Stimulated activated CD4-positive, alpha-beta T cell treated with anti-CD3 and anti-CD28 coated beads, Interleukin-1b, Interleukin-23, amount 100 ng/mL, for 1 hour (primary cell): ENCODE measurements at places on chromosomes 4 and X.

DNA sequence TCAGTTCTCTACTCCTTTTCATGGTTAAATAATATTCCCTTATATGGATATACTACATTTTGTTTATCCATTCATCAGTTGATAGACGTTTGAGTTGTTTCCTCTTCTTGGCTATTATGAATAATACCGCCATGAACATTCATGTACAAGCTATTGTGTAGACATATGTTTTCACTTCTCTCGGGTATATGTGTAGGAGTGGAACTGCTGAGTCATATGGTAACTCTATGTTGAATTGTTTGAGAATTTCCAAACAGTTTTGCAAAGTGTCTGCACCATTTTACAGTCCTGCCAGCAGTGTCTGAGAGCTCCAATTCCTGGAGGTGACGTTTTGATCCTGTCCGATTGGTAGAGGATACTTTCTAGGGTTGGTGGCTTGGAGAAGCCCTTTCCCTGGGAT, 23.6 kb downstream of the PLAC1 start:
- DNase-seq, result no peak

DNA sequence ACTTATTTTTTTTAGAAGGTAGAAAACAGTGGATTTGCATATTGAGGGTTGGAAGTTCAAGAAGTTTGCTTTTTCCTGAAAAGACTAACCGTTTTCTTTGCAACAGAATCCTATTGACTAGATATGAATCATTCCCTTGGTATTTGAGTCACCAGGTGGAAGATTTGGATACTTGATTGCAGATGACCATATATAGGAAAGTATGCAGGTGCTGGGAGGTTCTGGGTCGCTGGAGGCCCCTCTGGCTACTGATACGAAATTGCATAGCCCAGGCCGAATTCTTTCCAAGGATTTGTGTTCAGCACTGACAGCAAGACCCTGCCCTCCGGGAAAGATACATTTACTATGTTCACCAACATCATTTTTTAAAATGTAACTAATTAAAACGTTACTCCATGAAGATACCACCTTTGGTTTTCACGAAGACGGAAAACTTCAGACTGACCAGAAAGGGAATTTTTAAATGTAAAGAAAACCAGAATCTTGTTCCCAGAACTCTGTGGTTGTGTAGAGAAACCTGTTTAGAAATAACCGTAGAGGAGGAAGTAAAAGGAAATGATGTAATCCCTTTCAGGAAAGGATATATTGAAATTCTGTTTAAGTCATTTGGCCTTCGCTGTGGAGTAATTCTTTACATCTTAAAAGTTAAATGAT, 946 bp downstream of the ANXA3 start:
- no peak for DNase-seq

- DNase-seq, result no peak
Observed at GRCh38 chr4:80014531-80014930, 58.5 kb downstream of the ANTXR2 start.

- no peak for DNase-seq
Observed at GRCh38 chr4:146346276-146346675, 131.9 kb downstream of the REELD1 start.

DNA sequence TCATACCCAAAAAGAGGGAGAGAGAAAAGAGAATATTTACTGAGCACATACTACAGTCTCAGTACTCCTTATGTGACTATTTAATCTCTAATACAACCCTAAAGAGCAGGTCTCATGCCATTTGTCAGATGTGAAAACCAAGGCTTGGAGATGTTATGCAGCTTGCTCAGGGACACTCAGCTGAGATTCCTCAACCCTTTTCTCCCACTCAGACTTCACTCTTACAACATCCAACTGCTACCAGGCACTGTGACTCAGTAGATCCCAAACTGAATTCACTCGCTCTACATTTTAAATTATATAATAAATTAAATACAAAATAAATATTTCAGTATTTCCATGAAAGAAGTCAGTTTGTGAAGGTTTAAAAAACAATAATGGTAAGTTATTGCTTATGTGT, 53.7 kb downstream of the TSPAN5 start:
- no peak for DNase-seq

DNA sequence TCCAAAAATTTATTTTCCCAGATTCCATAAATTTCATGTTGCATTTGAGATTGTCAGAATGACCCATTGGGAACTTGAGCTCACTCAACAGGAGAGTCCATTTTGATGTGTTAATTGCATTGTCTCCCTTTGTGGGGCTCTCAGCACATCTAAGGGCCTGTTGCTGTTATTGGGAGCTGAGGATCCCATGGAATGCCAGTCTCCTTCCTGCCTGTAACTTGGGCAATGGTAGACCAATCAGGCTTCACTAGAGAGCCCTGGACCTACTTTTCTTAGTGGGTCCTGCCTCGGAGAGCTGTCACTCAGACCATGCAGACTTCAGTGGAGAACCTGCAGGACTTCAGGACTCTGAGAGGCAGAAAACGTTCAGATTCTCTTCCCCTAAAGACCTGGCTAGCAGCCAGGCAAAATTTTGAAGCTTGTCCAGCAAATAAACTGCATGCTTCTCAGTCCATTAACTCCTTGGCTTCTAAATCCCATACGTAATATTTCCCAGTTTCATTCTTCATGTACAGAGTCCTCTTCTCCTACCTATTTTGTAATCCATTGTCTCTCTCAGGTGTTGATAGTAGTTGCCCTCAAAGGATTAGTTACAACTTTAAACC, 25.1 kb downstream of the OCRL start:
- DNase-seq, result no peak

DNA sequence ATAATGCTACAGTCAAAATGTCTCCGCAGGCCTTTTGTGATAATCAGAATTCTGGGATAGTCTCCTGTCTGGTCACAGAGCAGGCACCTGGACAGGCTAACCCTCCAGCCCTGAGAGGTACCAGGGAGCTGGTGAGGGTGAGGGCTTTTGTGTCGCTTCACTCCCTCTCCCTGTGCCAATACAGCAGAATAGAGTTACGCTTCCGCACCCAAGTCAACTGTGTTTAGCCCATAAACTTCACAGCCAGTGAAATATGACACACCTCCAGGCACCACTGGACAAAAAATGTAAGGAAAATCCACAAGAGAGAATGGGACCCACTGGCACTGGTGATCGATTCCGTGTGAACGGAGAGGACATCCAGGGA, 1.3 kb downstream of the GAK start:
- DNase-seq, result no peak

DNA sequence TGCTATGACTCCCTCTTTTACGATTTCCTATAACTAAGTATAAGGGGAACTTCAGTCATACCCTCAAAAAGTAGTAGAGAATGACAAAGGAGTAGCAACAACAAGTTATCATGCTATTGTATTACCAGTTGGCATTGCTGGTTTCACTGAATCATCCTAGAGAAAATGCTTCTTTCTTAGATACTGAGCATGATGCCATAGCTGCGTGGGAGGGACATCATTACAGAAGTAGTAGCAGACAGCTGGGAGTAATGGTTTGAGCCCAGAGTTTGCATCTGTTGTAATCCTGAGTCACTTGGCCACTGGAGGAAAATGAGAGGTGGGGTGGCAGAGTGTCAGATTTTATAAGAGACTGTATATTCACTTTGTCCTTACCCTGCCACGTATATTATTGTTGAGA, 38.6 kb downstream of the MTMR1 start:
- DNase-seq, result no peak

GRCh38 chr4:41957634-41958033, 22.4 kb downstream of the TMEM33 start:
- DNase-seq, result no peak

GRCh38 chrX:9352243-9352642, 112.6 kb upstream of the TBL1X start:
- no peak for DNase-seq

DNA sequence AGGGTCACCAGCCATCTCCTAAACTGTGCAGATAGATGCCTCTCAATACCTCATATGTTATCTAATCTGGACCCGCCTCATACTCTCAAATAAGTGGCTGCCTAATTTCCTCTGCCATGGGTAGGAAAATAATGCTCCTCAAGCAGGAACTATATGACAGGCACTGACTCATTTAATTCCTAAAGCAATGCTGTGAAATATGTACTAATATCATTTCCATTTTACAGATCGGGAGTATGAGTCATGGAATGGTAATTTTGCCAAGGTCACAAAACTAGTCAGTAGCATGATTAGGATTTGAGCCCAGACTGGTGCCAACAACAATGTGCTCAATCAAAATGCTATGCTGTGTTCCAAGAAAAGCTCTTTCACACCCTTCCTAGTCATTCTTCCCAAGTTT, 3.0 kb upstream of the NXT2 start:
- DNase-seq, result no peak

DNA sequence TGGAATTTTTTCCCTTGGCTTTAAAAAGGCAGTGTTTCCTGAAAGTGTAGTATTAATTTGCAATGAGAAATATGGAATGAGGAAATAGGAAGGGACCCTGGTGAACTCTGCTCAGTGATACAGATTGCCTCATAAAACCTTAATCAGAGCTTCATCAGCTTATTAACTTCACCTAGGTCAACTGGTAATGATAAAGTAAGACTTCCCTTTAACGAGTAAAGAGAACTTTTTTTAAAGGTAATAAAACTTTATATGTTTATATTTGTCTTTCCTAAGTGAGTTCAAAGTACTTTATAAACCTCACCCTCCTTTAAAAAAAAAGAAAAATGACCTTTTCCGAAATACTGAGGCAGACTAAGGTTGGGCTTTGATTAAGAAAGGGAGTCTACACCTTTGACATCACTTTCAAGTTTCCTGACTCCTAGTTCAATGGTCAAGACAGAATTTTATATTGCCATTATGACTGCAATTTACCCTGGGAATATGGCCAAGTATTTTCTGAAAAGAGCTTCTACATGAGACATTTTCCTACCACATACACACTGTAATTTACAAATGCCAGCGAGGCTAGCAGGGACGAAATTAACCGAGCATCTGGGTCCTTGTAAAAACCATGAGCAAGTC, 706.3 kb upstream of the TENM3 start:
- DNase-seq, result no peak

DNA sequence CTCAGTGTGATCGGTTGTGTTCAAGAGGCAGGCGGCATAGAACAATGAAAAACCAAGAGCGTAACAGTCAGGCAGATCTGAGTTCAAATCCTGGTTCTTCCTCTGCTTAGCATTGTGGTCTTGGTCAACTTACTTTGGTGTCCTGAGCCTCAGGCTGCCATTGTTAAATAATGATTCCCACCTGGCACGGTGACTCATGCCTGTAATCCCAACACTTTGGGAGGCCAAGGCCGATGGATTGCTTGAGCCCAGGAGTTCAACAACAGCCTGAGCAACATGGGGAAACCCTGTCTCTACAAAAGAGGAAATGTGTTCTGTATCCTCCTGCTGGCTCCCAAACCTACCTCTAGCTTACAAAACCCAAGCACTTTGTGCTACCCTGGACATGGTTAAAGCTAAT, 129.0 kb upstream of the STX18 start:
- DNase-seq, result no peak

- no peak for DNase-seq
Observed at GRCh38 chr4:82998898-82999297, 11.7 kb downstream of the LIN54 start.

DNA sequence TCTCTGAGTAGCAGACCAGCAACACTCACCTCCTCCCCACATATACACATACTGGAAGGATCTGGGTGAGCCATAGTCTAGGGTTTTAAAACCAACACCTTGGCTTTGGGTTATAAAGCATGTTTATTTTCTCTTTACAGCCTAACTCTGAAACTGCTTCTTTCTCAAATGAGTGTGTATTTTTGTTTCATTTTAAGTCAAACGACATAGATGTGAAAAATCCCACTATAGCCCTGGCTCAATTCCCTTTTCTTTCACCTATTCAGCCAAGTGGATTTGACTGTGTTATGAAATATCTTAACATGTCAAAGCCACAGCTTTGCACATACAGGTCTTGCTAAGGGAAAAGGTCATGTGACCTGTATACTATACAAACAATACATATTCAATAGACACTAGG, 13.8 kb downstream of the NEXMIF start:
- DNase-seq, result no peak

GRCh38 chr4:24260923-24261564, 323.3 kb downstream of the DHX15 start:
- no peak for DNase-seq

DNA sequence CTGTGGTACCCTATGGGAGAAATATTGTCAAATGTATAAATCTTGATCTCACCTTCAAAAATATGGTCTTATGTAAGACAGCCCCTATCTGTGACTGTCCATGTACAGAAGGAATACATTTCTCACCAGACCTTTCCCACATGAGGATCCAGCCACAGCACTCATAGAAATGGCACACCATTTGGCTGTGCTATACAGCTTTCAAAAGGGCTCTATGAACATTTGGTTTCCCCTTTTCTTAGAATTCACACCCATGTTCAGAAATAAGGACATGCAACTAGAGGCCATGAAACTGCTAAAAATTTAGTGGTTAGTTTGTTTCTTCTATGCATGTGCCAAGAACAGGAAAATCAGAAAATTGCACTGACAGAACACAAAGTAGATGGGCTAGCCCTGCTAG, 62.7 kb downstream of the ANTXR2 start:
- no peak for DNase-seq

DNA sequence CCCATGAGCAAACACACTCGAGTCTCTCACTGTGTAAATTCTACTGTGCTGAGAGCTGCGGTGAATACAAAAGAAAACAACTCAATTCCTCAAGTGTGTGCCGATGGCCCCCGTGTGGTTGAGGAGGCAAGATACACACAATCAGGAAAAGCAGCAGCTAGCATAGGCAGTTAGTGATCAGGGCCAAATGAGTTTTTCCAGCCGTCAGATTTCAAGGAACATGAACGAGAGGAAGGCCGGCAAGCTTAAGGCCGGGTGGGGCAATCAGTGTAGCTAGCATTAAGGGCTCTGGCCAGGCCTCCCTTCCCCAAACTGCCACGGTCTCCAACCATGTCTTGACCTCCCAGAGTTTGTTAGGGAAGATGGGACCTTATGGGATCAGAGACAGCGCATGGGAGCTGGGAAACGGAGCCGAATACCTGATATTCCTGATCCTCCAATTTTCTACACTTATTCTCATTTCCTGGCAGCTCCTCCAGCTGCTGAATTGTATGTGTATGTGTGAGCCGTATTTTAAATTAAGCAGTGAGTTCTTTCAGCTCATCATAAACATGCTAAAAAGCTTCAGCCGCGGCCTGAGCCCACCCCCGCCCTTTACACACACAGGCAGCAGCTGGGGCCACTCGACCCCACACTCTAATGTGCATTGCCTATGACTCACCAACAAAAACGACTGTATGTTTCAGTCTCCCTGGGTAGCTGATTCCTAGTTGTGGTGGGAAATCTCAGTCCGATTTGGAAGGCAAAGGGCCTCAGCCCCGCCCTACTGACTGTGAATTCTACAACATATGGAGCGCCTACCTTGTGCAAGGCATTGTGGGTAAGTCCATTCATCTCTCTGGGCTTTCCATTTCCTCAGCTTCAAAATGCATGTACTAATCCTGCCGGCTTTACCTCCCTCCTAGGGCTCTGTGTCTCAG, 59.9 kb downstream of the RTL9 start:
- no peak for DNase-seq
